ENCODE measurements at places on chromosomes 2 and 18.

DNA sequence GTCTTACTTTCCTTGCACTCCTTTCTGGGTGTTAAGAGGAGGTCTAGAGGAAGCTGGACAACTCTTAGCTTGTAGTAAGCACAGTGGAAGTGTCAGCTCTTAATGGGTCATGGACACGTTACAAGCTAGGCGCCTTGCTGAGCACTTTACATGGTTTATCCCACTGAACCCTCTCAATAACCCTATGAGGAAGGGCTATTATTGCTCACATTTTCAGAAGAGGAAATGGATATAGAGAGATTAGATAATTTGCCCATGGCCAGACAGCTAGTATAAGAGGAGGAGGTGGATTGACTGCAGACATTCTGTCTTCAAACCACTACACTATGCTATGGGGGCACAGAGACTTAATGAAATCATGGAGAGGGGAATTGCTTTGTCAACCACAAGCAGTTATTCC is 8.3 kb upstream of the IL1RN start:
- no peak for DNase-seq

DNA sequence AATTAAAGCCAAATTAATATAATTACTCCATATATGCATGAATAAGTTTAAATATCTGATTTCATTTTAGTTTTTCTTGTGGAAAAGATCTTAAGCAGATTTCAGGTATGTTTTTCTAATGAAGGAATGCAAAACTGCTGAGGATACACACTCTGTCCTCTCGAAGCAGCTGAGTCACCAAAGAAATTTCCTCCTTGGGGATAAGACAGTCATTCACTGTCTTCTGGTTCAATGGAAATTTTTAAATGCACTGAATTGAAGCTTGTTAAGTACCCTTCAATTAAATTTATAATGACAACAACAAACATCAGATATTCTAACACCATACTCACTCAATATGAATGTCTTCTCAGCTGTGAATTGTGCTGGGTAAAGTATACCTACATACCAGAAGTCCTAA is 101.5 kb upstream of the DNER start:
- DNase-seq = no peak

- DNase-seq = no peak
These were observed 86.8 kb downstream of the METTL8 start for GRCh38 chr2:171346723-171347557.

DNA sequence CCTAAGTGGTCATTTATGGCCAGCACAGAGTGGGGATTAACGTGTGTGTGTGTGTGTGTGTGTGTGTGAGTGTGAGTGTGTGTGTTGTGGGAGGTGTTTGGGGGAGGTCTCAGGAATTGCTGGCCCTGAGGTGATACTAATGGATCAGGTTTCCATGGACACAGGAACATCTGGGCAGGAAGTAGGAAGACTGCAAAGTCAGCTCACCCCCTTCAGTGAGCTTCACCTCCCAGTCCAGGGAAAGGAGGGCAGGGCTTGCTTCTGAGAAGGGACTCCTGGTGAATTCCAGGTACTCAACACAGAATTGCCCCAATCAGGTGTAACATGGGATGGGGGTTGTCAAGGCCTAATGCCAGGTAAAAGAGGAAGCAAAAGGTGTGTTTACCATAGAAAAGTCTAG is 30.3 kb upstream of the IL1R1 start:
- DNase-seq = no peak

DNA sequence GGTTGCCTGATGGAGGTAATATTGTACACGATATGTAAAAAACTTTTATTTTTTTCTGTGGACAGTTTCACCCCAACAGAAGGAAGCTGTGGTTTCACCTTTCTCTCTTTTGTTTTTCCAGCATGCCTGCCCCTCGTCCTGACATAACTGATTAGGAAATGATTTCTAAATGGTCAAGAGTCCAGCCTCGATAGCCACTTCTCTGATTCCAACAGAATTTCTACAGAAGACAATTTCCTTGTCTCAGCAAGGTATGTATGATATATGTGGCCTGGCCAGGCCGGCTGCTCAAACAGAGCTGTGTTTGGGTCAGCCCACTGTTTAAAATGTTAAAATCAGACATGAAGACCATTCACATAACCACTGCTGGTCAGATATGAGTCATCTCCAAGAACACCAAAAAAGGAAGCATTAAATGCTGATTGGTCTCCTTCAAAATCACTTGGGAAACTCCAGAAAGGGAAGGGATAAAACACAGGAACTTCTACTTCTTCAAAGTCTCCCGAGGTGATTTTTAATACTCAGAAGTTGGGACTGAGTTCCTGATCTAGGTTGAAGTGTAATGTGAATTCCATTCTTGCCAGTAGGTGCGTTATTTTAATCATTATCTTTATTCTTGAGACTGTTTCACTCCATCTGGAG is 22.3 kb downstream of the ATP8B1 start:
- DNase-seq = no peak

- DNase-seq = no peak
These were observed 48.2 kb upstream of the TFCP2L1 start for GRCh38 chr2:121333231-121333630.
